Myocyte (in vitro differentiated cells): ENCODE measurements at places on chromosomes 12 and 14.

DNA sequence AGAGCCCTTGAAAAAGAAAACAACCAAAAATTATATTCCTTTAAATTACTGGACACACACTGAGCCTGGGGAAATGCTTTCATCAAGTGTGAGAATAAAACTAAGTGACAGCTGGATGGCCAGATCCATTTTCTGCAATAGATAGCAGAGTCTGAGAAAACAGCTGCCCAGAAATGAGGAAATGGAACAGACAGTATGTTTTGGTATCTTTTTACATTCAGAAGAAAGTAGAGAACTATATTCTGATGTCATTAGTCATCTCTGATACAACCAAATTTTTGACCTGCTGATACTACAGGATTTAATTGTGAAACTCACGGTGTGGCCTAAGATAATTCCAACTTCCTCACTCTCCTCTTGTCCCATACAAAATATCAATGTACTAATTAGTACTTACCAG is 78.2 kb downstream of the HMGA2 start:
- DNase-seq = peak; percentile 78

DNA sequence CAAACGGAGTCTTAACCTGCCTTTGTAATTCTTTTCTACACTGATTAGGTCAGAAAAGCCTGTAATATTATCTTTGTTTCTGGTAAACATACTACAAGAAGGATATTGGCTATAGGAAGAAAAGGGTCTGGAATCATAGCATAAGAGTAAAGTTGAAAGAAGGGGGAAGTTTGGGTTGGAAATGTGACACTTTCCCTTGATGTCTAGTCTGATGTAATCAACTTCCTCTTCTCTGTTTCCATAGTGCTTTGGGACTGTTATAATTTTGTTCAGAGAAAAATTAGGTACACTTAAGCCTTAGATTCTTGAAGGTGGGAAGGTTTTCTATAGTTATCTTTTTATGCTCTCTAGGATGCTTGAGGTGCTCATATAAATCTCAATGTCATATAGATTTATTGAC is 322.2 kb downstream of the AEBP2 start:
- DNase-seq = no peak

- DNase-seq = no peak
Measured at GRCh38 chr12:122067966-122068365, 10.6 kb upstream of the MLXIP start.

GRCh38 chr12:1870998-1871917 is 47.2 kb downstream of the CACNA2D4 start:
- no peak for DNase-seq

DNA sequence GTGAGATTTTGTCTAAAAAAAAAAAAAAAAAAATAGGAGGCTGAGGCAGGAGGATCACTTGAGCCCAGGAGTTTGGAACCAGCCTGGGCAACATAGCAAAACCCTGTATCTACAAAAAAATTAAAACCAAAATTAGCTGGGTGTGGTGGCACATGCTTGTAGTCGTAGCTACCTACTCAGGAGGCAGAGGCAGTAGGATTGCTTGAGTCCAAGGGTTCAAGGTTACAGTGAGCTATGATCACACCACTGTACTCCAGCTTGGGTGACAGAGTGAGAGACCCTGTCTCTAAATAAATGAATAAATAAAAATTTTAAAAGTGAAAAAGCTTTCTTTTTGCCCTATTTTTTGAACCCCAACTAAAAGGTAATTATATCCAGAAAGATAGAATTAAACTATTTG is 113.6 kb downstream of the PEBP1 start:
- no peak for DNase-seq

- no peak for DNase-seq
Measured at GRCh38 chr12:116597886-116598285, 38.7 kb downstream of the MAP1LC3B2 start.

- DNase-seq = peak; percentile 6
Measured at GRCh38 chr14:81710232-81710845, 176.7 kb upstream of the SEL1L start.

DNA sequence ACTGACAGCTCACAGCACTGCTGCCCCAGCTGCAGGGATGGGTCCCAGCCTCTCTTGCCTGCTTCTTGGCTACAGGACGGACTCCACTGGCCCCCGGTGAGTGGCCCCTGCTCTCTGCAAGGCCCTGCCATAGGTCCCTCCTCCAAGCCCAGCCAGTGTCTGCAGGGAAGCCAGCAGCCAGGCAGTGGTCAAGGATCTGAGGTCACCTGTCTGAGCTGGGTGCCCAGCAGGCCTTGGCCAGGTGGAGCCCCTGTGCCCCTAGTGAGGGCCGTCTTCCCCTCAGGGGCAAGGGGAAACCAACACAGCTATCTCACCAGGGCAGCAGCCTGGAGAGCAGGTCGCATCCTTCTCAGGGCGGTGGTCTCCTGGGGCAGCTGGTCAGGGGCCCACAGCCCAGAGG is 13.2 kb downstream of the XRCC3 start:
- DNase-seq = no peak

DNA sequence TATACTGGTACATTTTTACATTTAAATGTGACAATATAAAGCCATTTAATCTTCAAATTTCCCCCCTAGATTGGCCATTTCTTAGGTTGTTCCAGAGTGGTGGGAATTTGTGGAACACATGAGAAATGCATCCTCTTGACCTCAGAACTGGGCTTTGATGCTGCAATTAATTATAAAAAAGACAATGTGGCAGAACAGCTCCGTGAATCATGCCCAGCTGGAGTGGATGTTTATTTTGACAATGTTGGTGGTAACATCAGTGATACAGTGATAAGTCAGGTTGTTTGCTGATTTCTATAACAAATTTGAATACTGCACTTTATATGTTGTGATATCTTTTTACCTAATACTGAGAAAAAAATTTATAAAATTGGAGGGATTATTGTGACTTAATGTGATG is 7.6 kb upstream of the ZNF410 start:
- DNase-seq = no peak

GRCh38 chr14:24818823-24819341 is 184.9 kb upstream of the GZMB start:
- no peak for DNase-seq

DNA sequence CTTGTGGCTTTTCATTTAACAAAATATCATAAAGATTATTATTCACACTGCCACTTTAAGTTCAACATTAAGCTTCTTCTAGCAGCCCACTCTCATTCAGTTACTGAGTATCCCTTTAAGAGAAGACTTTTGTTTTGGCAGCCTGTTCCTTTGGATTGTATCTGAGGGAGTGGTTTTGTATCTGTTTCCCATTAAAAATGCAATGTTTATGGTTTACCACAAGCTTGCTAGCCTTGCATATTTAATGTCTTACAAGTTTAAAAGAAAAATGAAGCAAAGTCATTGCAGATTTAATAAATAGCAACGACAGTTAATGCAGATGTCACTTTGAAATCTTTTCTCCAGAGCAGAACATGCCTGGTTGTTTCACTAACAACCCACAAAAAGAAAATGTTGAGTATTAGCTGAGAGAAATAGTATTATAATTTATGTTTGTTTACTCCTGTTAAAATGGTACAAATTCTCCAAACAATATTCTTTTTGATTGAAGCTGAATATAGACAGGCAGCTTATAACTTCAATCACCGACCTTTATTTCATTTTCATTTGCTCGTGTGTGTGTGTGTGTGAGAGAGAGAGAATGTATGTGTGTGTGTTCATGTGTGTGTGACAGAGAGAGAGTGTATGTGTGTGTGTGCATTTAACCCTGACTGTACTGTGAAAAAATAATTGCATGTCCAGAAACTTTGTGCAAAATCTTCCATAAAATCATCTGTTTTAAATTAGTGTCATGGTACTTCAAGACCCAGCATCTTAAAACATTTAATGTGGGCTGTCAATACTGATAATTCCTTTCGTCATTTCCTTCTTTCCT is 1.8 kb downstream of the DCN start:
- DNase-seq = peak; percentile 79

- no peak for DNase-seq
Measured at GRCh38 chr14:44369401-44370123, 137.5 kb downstream of the FSCB start.

DNA sequence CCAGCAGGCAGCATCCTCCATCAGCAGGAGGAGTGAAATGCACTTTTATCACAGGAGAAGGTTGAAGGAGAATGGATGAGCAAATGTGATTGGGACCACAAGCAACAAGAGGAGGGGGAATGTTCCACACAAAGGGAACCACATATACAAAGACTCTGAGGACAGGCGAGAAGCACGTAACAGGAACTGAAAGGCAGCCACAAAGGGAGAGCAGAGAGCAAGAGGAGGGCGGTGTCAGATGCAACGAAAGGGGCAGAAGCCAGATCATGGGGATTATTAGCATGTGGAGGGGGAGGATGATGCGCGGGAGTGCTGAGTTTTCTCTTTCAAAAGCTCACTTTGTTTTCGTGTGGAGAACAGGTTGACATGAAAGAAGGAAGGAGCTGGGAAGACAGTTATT is 241.1 kb downstream of the SPTSSA start:
- no peak for DNase-seq

- DNase-seq = no peak
Measured at GRCh38 chr12:62888454-62889110, 46.4 kb downstream of the PPM1H start.

DNA sequence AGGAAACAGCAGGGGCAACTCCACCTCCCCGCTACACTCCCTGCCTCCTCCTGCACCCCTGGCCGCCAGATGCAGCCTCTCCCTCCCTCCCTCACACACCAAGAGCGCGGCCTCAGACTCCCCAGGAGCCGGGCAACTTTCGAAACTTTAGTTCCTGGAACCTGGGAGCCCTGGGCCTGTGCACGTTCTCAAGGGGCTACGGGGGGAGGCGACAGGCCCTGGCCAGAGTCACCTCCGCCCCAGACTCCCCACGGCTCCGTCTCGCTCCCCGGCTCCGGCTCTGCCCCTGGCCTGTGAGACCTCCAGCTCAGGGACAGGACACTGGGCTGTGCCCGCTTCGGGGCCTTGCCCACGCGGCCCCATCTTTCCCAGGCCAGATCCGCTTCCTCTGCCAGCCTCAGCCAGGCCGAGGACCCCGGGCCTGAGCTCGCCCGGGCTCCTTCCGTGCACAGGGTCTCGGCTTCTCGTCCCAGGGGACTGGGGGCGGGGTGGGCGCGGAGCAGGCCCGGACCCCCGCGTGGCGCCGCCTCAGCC is 5.5 kb downstream of the AMN start:
- no peak for DNase-seq

DNA sequence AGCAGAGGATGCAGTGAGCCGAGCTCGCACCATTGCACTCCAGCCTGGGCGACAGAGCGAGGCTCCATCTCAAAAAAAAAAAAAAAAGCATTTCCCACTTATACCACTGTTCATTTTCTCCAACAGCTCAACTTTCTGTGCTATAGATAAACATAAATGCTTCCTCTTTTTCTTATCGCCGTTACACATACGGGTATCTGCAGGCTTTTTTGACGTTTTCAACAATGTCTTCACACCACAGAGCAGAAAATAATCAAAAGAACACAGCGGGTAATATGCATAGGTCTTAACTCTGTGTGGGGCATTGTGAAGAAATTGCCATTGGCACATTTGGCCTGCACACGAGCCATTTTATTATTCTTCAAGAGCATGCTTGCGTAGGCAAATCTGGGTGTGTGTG is 86.4 kb downstream of the CAPZA3 start:
- DNase-seq = no peak

DNA sequence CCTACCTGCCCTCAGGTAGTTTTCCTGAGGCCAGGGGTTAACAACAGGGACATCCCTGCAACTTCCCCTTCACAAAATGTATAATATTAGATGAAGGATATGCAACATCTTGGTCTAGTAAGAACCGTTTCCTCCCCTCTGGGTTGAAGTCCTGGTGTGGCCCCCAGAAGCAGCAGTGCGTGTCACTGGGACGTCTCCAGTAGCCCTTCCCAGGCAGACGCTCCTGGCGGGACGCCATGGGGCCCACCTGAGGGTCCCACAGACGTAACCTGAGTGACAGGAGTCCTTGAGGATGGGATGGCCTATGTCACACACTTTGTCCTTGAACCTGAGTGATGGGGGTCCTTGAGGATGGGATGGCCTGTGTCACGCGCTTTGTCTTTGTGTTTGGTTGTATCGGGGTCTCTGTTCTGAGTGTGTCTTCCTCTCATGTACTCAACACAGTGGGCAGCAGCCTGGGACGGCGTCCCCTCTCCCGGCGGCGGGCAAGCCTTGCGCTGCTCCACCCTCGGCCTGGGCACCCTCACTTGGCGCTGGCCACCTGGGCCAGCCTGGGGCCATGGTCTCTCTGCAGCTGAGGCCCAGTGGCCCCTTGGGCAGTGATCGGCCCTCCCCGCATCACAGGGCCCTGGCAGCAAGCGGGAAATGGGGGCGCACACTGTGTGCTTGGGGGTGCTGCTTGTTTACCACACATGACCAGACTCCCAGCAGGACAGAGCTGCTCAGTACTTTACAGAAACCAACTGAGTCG is 14.3 kb upstream of the AMN start:
- DNase-seq = no peak

- DNase-seq = no peak
Measured at GRCh38 chr14:36996857-36997590, 175.4 kb downstream of the SLC25A21 start.

GRCh38 chr12:98332642-98333041 is 182.7 kb upstream of the TMPO start:
- DNase-seq = no peak

DNA sequence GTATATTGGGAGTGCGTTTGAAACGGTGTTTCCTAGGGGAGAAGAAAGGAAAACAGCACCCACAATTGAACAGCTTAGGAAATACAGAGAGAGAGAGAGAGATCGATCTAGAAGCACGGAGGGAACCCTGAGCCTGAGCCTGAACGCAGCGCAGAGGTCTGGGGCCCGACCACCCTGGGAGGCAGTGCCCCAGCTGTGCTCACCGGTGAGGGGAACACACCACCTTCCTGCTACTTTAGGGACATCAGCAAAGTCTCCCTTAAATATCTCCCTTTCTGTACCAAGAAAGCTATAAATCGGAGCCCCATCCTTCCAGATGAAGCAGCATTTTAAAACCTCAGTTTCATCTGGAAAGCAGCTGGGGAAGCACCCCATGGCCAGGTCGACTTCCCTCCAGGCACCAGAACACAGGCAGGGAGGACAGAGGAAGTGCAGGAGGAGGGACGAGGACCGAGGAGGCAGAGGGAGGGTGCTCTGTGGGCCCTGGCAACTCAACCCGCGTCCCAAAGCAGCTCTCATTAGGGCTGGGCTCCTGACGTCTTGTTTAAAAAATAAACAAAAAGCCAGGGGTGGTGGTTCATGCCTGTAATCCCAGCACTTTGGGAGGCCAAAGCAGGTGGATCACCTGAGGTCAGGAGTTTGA is 12.2 kb downstream of the RIMBP2 start:
- DNase-seq = no peak

DNA sequence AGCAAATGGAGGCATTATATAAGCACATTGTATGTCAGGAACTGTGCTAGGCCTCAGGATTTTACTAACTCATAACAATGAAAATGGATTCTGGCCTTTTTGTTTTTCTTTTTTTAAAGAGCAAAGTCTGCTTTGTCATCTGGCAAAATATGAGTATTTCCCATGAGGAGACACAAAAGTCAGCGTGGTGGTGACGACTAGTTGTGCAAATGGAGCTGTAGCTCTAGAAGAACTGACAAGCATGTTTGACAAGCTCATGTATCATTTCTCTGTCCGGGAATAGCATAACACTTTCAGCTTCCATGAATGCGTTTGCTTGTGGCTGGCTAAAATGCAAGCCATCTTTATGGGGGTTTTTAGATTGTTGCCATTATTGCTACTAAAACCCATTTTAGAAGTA is 127.8 kb downstream of the HELB start:
- no peak for DNase-seq

- DNase-seq = peak; percentile 8
Measured at GRCh38 chr12:7959701-7960121, 23.7 kb upstream of the SLC2A3 start.
